ENCODE measurements at places on chromosomes 3 and 15.

GRCh38 chr15:68589053-68589452 lies 10.3 kb downstream of the CORO2B start:
- no peak for DNase-seq

GRCh38 chr15:29890336-29891095 lies 68.2 kb upstream of the TJP1 start:
- no peak for DNase-seq

GRCh38 chr3:28326458-28326926 lies 22.0 kb upstream of the ZCWPW2 start:
- no peak for DNase-seq

GRCh38 chr15:52309154-52309548 lies 13.5 kb upstream of the MYO5C start:
- DNase-seq, result no peak

DNA sequence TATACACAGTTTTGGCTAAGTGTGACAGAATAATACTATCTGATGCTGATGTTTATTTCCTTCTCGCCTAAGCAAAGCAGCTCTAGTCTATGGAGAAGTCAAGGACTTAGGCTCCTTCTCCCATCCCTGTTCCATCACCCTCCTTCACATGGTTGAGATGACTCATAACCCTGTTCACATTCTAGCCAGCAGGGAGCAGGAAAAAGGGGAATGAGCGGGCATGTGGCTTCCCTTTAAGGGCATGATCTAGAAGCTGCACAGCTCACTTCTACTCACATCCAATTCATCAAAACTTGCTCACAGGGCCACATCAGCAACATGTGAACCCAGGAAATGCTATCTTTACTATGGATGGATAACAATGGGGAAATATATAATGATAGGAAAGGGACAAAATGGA lies 40.9 kb downstream of the CBLB start:
- peak; percentile 75 for DNase-seq

DNA sequence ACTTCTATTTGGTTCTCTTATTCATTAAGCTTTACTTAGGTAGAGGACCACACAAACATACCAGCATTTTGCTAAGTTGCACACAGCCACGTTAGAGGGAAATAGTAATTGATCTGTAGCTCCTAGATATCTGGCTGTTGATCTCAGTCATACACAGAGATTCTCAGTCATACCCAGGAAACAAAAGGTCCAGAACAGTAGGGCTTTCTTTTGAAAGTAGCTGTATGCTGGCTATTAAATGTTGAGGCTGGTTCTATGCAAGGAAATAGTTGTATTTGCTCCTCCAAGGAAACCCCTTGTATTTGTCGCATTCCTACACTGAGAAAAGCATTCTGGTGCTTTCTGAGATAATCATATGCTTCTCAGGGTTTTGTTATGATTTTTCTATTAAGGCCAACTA lies 523.8 kb downstream of the SOX2 start:
- no peak for DNase-seq

DNA sequence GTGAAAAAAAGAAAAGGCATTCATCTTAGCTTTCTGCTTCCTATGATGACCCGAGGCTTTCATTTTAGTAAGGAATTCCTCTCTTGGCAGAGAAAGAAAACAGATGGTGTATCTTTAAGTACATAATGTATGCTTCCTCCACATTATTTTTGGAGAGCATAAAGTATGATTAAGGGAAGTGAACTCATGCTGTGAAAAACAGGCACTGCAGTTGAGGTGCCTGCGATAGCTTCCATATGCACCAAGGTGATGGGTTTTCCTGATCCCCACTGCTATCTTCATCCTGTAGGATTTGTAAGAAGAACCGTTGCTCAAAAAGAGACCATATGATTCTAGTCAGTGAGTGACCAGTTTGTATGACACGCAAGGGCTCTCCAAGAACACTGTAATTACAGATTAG lies 411.5 kb upstream of the MCTP2 start:
- DNase-seq, result no peak

DNA sequence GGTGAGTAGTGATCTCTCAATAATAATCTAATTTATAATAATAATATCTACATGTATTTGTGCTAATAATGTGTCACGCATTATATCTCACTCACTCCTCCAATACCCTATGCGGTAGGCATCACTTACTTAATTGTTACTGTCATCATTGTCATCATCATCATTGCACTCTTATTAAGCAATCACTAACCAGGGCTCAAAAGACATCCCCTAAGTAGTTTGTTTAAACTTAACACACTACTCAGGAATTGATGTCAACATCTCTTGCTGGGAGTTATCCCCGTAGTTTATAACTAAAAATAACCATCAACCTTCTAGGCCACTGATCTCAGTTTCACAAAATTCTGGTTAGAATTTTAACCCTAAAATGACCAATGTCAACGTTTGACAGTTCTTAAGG lies 56.8 kb upstream of the ICE2 start:
- no peak for DNase-seq

DNA sequence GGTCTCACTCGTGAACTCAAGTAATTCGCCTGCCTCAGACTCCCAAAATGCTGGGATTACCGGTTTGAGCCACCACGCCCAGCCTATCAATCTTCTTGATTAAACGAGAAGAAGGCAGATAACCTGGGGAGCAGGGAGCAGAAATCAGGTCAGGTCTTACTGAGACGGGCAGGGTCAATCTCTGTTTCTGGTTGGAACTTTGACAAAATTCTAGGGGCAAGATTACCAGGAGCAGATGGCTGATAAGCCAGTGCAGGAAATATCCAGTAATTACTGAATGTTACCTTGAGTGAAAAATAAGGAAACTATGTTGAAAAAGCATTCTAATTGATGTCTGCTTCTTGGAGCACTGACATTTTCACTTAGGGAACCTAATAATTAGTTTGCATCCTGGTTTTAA lies 24.4 kb upstream of the GOLM2 start:
- no peak for DNase-seq

DNA sequence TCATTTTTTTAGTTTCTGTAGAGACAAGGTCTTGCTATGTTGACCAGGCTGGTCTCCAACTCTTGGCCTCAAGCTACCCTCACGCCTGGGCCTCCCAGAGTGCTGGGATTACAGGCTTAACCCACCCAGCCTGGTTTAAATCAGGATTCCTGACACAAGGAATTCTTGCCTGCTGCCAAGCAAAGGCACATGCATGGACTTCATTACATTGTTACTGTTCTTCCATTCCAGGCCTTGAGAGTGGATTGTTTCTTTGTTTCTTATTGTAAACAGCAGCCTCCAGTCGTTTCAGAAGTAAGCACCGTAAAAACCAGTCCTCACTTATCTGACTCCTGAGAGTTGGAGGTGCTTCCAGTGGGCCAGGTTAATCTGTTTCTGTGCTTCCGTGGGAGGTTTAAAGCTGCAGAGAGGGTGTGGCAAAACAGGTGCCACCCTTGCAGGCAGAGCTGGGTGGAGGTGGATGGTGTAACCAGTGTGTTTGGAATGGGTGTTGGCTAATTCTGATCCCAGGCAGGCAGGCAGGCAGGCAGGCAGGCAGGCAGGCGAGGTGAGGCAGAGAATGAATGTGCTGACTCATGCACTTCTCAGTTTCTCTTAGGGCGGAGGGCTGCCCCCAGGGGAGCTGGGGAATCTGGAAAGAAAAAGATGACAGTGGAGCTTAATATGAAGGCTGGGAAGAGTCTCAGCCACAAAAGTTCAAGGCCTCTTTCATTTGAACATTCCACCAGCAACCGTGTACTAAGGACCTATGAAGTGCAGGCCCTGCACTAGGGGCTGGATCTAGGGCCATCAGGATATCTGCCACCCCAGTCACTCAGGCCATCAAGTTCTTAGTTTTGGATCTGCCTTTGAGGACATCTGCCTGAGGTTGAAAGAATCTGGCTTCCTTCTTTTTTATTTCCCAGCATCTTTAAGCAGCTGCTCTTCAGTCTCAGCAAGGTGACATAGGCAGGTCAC lies 37.0 kb upstream of the CDCP1 start:
- DNase-seq, result no peak

- no peak for DNase-seq
These were observed 33.2 kb upstream of the RPP14 start for GRCh38 chr3:58272891-58273290.

DNA sequence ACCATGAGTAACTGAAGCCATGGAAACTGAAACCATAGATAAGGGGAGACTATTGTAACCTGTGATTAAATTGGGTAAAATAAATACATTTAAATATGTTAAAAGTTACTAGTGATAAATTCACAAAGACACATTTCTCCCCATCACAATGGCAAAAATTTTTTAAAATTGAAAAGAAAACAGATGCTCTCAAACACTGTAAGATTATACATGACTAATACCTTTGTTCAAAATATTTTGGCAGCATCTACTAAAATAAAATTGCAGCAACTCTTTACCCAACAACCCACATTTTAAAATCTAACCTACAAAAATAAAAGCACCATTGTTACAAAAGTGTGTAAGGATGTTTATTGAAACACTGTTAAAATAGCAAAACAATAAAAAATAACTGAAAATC lies 93.3 kb downstream of the CLASP2 start:
- DNase-seq, result no peak

DNA sequence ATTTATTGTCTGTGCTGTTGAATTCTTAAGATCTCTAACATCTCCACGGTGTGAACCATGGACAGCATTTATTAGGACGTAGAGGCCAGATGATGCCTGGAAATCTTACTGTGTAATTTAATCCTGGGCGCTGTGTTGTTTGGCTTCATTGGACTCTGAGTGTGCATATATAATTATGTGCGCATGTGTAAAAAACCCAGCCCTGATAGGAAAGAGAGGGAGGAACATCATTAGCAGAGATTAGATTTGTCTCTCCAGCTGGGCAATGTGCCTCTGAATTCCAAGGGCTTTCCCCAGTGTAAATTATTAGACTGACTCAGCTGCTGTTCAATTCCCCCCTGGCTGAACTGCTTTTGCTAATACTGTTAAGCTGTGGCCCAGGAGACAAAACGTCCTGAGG lies 39.6 kb downstream of the MAP3K13 start:
- DNase-seq, result no peak

DNA sequence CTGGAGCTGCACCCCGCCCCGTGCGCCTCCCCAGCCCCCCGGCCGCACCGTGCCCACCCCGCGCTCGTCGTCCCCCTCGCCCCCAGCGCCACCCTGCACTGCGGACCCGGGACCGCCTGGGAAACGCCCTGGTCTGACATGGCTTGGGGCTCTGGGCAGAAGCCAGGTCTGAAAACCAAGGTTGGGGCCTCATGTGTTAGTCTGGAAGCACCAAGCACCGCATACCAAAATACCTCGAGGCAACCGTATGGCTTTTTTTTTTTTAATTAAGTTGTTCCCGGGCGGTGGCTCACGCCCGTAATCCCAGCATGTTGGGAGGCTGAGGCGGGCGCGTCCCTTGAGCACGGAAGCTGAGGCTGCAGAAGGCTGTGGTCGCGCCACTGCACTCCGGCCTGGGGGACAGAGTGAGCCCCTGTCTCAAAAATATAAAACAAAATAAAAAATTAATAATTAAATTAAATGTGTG lies 91.5 kb upstream of the CHD2 start:
- no peak for DNase-seq

DNA sequence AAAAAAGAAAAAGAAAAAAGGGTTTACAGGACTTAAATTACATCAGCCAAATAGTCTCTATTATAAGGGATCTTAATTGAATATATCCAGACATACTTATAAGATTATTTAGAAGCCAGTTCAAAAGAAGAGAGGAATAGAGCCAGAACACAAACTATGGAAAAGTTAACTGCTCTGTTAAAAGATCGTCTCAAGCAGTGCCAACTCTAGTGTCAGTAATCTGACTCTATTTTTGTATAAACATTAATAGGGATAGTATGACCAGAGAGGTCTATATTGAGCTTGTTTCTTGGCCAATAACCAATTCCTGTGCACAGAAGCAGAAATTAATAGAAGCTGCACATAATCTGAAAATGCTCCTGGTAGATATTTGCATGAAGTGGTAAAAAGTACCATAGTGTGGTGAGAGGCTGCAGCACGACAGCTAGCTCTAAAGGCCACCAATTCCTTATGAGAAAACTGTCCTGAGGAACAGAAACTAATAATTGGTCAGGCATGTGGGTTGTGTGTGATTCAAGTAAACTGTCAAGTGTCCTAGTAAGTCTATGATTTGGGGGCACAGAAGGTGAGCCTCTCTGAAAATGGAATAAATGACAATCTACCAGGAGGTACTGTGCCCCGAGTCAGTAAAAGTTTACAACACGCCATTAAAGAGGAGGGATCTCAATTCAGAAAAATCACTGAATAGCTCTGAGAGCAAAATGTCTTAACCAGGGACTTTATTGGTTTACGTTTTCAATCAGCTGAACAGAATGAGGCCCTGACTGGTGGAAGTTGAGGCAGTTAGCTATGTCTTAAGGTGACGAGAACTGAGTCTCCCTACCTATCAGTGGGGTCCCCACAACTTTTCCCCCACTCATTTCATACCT lies 51.5 kb upstream of the NANOGP8 start:
- no peak for DNase-seq

GRCh38 chr3:176447369-176447768 lies 749.9 kb downstream of the TBL1XR1 start:
- DNase-seq, result no peak

DNA sequence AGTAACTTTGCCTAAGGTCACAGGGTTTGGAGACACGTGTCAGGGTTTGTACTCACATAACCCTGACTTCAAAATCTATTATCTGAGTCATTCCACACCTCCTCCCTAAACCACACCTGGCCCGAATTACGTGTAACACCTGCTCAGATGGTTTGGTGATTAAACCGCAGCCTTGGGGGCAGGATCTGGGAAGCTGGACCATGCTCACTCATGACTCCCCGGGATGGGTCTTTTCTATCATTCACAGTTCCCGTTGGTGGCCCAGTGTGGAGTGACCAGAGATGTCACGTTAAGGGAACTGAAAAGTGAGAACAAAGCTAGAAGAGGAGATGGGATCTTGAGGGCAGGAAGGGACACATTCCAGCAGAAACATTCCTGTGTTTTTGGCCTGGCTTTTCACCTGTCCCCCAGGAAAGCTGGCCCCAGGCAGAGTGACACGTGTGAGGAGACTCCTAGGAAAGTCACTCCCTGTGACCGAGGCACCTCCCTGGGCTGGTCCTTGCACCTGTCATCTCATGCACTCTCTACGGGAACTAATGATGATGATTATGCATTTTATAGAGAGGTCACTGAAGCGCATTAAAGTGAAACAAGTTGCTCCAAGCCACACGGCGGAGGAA lies 75.4 kb upstream of the POMGNT2 start:
- no peak for DNase-seq

GRCh38 chr15:73593304-73594074 lies 39.7 kb downstream of the NPTN start:
- DNase-seq, result no peak

DNA sequence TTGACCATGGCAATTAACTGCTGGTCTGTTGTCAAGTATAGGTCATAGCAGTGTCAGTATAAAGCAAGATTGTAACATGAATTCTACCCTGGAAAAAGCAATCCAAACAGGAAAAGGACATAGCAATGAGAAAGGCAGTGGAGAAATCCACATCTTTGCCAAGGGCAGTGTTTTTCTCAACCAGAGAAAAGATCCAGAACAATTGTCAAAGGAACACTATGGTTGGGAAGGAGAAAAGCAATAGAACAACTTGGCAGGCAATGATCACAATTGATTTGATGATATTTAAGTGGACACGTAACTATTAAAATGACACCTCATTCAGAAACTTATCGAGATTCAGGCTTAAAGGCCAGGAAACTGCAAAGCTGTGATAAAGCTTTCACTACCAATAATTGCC lies 271.1 kb downstream of the DIPK2A start:
- no peak for DNase-seq
